Hepatic stellate cell (primary cell): ENCODE measurements at places on chromosomes 16 and 17.

DNA sequence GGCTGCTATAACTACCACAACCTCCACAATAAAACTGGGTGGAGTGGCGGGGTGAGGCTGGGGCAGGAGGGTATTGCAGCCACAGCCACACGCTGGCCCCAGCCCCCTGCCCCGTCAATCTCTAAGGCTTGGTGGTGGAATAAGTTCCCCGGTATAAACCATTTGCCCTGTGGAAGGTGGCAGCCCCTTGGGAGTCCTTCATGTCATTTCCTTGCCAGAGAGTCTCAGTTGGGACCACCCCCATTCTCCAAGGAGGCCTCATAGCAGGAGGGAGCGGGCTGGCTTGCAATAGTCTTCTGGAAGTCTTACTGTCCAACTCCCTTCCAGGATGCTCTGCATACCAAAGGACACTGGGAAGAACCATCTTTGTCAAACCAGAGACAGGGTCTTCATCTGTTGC is 19.4 kb downstream of the CD300A start:
- no peak for DNase-seq

DNA sequence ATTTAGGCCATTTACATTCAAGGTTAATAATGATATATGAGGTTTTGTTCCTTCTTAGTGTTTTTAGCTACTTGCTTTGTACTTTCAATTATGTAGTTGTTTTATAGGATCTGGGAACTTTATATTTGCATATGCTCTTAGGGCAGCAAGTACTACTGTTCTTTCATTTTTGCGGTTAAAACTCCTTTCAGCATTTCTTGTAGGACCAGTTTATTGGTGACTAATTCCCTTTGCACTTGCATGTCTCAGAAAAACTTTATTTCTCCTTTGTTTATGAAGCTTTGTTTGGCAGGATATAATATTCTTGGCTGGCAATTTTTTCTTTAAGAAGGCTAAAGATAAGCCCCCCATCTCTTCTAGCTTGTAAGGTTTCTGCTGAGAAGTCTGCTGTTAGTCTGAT is 131.3 kb upstream of the CDH8 start:
- DNase-seq: no peak

DNA sequence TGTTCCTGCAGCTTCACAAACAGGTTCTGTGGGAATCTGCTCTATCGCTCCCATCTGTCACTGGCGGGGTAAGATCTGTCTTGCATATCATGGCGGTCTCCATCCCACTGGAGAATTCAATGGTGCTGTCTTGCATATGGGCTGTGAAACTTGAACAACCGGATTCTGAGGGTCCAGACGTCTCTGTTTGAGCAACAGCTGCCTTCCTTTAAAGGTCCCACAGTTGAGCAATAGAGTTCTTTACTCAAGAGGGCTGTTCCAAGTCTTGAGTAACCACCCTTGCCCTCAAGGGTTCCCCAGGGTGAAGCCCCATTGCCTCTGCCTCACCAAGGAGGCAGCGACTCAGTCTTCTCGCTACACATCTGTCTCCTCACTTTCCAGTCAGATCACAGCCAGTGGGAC is 50.8 kb downstream of the ZFHX3 start:
- no peak for DNase-seq

GRCh38 chr17:61755668-61756067 is 107.7 kb downstream of the BRIP1 start:
- DNase-seq: no peak

DNA sequence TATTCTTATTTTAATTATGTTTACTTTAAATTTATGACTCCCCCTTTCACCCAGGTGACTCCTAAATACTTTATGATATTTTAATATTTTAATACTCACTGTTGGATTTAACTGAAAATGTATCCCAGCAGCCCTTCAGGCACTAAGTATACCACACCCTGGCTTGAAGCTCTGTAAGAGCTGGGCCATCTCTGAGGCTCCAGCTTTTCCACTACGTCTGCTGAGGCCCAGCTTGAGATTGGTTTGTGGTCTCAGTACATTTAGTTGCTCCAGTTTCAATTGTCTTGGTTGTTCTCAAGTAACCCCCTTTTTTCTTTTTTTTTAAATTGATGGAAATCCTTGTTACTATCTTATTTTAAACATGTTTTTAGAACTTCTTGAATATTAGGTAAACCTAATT is 27.0 kb upstream of the CAPNS2 start:
- DNase-seq: no peak

DNA sequence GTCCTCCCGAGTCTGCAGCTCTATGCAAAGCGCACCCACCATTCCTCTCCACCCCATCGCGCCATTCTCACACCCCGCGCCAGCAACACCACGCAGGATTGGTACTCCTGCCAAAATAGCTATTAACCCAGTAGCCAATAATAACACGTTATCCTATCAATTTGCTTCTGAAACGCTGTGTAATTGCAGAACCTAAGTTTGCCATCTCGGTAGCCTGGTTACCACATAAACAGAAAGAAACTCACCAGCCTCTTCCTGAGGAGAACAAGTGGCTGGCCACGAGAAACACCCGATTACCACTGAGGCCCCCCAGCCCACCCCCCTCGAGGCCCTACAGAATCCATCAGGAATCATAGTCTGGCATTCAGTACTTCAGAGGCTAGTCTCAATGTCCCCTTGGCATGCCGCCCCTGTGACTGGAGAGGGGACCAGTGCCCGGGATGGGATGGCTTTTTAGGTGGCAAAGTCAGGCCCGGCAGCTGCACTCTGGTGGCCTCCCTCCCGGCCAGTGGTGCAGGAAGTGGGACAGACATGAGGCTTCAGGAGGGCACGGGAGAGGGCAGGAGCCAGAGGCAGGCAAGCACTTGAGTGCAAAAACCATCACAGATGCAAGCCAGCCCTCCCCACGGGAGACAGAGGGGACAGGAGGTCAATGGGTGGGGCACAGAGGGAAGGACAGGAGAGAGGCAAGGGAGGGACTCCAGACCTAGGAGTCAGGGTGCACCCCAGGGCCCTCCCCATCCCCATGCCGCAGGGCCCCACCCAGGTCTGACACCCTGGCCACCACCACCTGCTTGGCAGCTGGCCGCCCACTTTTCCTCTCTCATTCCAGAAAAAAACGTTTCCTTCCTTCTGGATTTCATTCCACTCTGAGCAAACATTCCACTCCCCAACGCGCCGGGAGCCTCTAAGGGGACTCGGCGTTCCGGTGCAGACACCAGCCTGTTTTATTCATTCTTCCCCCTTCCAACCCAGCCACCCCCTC is 192.5 kb downstream of the ZNF423 start:
- peak; percentile 67 for DNase-seq

- no peak for DNase-seq
These were observed 4.4 kb upstream of the OR1F1 start for GRCh38 chr16:3183445-3184139.
